ENCODE measurements at places on chromosomes 2 and 18.

DNA sequence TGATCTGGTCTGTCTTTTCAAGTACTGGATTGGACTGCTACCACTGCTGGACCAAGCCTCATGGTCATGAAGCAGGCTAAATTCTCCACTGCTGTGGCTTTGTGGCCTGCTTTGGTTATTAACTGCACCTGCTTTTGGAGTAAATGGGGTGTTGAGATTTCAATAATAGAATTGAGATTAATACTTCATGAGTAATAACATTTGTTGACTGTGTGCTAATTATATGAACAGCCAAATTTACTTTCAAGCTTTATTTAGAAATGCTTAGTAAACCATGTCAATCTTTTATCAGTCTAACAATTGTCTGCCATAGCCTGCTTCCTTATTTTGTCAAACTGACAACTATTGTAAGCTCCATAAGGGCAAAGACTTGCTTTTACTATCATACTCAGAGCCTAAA is 27.4 kb upstream of the MTIF2 start:
- DNase-seq, result no peak

DNA sequence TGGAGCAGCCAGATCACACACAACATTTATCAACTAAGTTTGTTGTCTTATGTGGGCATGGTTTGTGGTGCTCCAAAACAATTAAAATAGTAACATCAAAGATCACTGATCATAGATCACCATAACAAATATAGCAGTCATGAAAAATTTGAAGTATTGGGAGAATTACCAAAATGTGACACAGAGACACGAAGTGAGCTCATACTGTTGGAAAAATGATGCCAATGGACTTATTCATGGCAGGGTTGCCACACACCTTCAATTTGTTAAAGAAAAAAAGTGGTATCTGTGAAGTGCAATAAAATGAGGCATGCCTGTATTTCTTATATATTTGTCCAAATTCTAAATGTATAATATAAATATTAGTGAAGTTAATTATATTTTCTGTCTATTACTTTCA is 42.9 kb upstream of the CABYR start:
- no peak for DNase-seq

DNA sequence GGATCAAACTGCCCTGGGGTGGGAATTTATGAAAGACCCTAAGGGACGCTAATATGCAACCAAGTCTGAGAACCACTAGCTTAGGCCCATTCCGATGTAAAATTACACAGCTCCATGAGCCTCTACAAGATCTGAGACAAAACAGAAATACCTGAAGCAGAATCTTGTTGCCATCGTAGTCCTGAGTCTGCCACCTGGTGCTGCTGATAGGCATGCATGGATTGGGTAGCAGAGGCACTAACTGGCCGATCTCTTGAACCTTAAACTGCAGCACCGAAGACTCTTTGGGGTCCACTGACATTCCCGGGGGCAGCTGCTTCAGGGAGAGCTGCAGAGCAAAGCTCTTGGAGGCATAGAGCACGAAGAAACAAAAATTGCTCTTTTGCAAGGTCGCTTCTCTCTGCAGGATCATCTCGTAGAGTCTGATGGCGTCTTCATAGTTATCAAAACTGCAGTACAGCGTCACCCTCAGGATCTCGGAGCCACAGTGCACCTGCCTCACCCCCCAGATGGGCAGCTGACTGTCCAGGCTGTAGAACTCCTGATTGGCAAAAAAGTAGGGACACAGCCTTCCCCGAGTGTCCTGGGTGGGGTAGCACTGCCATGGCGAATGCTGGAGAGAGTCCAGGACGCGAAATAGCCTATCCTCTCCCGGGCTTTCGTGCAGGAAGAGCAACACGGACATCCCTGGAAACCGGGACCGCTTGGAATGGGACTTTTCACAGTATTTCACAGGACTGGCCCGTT is 848 bp downstream of the FAM124B start:
- no peak for DNase-seq

- no peak for DNase-seq
Observed at GRCh38 chr18:62632788-62633455, 82.4 kb upstream of the PHLPP1 start.

DNA sequence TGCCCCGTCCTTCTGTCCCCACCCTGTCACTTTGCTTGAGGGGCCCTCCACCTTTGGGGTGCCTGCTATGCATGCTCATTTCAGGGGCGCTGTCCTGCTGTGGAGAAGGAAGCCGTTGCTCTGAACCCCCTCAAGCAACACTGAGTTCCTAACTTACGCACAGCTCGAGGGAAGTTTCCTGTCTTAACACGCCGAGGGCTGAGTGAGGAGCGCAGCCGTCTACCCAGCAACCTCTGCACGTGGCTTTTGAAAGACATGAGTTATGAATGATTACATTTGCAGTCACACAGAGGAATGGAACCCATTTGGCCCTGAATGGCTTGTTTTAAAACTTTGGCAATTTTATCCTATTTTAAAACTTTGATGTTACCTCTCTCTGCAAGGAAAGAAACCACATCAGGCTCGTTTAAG is 14.0 kb downstream of the RAMP1 start:
- no peak for DNase-seq

DNA sequence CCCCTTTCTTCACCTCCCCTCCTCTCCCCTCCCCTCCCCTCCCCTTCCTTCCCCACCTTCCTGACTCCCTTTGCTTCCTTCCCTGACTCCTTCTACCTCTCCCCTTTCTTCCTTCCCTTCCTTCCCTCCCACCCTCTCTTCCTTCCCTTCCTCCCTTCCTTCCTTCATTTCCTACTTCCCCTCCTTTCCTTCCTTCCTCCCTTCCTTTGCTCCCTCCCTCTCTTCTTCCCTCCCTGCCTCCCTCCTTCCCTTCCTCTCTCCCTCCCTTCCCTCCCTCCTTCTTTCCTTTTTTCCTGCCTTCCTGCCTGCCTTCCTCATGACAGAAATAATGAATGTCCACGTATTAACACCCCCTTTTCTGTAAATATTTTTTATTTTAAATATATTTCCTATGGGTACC is 260.2 kb downstream of the ZNF407 start:
- DNase-seq, result no peak

- no peak for DNase-seq
Observed at GRCh38 chr2:177291701-177292100, 27.2 kb upstream of the NFE2L2 start.

DNA sequence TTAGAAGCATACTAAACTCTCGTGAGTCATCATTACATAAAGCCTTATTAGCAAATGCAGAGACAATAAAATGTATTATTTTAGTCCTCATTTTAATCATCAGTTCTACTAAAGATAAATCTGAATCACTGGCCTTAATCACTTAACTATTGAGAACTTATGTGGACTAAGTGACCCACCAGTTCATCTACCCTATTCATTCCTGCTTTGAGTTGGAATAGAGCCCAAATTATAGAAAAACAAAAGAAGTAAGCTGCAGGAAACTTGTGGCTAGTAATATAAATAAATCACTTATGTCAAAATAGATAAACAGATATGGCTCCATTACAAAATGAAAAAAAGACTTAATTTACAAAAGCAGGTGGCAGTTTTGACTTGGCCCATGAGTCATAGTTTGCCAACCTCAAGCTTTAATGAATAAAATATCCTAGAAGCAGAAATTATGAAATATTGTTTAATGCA is 851.8 kb upstream of the CRIM1 start:
- no peak for DNase-seq

DNA sequence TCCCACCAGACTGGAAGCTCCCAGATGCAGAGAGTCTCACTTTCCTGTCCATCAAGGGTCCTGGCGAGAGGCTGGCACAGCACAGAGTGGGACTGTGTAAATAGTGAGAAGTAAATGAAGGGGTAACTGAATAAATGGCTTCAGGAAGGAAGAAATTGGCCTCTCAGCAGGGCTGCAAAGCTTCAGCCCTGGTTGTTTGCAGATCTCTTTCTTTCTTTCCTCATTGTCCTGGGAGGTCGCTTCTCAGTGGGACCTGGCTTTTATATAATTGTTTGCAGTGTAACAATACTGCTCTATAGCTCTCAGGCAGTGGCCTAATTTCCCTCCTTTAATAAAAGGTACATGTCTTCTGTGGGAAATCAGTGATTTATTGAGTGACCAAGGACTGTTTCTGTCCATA is 74.9 kb upstream of the GPR45 start:
- no peak for DNase-seq

- no peak for DNase-seq
Observed at GRCh38 chr2:99918389-99918788, 224.0 kb downstream of the AFF3 start.

- DNase-seq, result no peak
Observed at GRCh38 chr2:134276381-134277172, 22.7 kb downstream of the MGAT5 start.

DNA sequence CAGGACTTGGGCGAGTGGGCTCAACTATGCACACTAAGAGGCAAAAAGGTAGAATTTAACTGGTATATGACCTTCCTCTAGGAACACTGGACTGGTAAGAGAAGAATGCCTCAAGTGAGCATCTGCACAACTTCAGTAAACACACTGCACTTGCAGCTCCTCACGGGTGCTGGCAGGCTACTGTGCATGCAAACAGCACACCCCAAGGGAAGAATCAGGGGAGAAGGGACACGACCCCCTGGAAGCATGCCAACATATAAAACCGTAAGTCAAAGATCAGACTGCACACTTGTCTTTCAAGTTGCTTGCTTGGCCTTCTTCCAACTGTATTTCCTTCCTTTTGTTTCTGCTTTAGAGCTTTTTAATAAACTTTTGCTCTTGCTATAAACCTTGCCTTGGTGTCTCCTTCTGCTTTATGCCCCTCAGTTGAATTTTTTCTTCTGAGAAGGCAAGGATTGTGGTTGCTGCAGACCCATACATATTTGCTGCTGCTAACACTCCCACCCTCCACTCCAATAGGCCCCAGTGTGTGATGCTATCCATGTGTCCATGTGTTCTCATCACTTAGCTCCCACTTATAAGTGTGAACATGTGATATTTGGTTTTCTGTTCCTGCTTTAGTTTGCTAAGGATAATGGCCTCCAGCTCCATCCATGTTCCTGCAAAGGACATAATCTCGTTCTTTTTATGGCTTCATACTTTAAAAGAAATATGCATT is 263.7 kb upstream of the SPOPL start:
- DNase-seq, result no peak

GRCh38 chr2:174972924-174973323 is 32.3 kb downstream of the CHN1 start:
- DNase-seq, result no peak

DNA sequence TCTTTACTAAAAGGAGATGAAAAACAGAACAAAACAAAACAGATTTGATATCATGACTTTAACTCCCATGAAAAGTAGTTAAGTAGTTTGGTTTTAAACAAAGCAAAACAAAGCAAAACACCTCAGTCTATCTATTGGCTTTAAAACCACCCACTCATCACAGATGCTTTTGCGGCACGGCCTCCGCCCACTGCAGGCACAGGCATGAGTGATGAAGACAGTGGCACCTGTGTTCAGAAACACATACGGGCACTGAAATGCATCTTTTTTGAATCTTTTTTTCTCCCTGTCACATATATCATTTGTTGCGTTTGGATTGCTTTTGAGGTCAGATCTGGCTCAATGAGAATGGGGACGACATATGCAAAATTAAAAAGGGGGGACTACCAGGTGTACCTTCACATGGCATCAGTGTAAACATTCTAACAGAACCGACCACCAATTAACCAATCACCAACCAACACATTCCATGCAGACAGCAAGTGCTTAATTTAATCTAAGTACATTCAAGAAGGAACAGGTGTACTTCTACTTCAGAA is 147.4 kb upstream of the REV1 start:
- no peak for DNase-seq

DNA sequence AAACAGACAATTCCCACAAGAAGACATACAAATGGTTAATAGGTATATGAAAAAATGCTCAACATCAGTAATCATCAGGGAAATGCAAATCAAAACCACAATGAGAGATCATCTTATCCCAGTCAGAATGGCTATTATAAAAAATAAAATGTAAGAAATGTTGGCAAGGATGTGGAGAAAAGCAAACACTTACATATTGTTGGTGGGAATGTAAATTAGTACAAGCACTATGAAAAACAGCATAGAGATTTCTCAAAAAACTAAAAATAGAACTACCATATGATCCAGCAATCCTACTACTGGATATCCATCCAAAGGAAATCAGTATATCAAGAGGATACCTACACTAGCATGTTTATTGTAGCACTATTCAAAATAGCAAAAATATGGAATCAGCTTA is 186.6 kb downstream of the NOL4 start:
- no peak for DNase-seq

DNA sequence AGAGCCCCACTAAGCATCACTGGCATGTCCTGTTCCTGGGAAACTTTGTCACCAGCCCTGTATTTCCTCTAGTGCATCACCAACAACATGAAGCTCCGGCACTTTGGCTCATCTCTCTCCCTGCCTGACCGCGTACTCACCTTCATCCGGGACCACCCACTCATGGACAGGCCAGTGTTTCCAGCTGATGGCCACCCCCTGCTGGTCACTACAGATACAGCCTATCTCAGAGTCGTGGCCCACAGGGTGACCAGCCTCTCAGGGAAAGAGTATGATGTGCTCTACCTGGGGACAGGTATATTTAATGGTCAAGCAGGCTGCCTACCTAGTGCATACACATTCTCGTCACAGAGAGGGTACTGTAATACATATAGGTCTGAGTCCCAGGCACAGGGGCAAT is 21.0 kb downstream of the SEMA4F start:
- no peak for DNase-seq

- no peak for DNase-seq
Observed at GRCh38 chr2:53445383-53446070, 322.1 kb upstream of the CHAC2 start.

DNA sequence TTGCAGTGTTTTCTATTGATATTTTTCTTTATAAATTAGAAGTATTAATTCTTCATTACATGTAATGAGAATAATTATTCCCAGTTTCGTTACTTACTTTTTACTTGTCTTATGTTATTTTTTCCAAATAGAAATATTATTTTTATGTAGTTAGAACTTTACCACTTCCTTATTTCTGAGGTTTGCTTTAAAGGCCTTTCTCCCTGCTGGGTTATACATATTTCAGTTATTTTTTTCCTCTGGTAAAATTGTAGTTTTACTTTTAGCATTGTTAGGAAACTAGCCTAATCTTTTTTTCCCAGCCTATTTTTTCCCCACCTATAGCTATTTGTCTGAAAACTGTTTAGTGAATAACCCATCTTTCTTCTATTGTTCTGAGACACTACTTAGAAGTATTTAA is 17.1 kb downstream of the RNF144A start:
- no peak for DNase-seq

Measured in CD4-positive, alpha-beta memory T cell (primary cell).